ENCODE measurements at places on chromosomes 6 and 20.

- peak; percentile 21 for DNase-seq
Measured at GRCh38 chr6:7219310-7219709, 93.7 kb downstream of the SSR1 start.

DNA sequence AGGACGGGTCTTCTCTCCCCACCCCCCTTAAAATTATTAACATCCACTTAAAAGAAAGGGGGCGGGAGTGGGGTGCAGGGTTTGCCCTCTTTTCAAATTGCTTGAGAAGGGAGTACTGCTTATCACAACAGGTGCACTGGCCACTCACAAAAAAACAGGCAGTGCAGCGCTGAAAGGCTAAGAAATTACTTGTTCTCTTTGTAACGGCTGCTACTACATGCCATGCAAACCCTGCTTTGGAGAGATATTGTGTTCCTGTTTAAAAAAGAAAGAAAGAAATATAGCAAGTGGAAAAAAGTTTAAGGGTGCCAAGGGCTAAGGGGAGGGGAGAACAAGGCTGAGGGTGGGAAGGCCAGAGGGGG, 312.7 kb upstream of the JARID2 start:
- DNase-seq: no peak

- DNase-seq: peak; percentile 74
Measured at GRCh38 chr6:144415835-144416237, 130.7 kb downstream of the UTRN start.

- DNase-seq: no peak
Measured at GRCh38 chr6:64803470-64804166, 903.4 kb downstream of the EYS start.

- DNase-seq: no peak
Measured at GRCh38 chr6:132714160-132714559, 305 bp upstream of the VNN1 start.

- no peak for DNase-seq
Measured at GRCh38 chr20:22455259-22455658, 129.1 kb downstream of the FOXA2 start.

DNA sequence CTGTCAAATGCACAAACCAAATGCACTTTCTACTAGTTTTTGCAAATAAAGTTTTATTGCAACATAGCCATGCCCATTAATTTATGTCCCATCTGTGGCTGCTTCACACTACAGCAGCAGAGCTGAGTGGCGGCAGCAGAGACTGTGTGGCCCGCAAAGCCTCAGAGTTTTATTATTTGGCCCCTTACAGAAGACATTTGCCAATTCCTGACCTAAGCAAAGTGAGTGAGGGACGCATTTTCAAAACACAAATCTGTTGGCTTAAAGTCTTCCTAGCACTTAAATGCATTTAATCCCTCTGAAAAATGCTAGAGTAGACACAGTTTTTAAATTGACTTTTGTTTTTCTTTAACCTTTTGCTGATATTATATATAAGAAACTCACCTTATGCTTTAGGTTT, 126.4 kb downstream of the PHACTR3 start:
- DNase-seq: no peak

DNA sequence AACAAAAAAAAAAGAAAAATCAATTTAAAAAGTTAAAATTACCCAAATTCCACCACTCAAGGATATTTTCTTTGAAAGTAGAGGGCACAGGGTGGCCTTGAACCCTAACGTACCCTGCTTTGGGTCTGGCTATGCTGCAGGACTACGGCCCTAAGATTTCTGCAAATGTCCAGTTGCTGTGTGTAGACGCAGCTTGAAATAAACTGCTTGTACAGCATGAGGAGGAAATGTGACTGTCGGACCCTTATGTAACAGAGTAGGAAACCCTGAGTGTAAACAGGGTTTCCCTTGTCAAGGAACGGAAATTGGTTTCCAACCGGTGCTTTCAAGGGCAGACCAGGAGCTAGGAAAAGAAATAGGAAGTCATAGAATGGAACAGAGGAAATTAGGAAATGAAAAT, 60.7 kb upstream of the SHLD1 start:
- no peak for DNase-seq

DNA sequence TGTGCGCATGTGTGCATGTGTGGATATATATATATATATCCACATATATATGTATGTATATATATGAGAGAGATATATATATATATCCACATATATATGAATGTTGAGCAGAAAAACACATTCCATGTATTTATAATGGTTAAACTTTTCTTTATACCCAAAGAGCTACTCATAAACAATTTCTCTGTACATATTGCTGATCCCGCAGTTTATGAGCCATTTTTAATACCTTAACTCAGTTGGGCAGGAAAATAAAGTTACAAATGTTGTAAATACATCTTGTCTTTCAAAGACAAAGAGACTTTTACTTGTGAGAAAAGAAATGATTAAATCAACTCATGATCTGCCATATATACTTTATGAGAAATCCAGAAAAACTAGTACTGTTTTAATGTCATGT, 18.1 kb upstream of the EPHA7 start:
- DNase-seq: no peak

- DNase-seq: no peak
Measured at GRCh38 chr6:35402136-35402855, 49.8 kb upstream of the FANCE start.

- peak; percentile 41 for DNase-seq
Measured at GRCh38 chr6:42138630-42139619, 3.5 kb downstream of the C6orf132 start.

GRCh38 chr6:144223686-144224085, 61.4 kb upstream of the UTRN start:
- no peak for DNase-seq

DNA sequence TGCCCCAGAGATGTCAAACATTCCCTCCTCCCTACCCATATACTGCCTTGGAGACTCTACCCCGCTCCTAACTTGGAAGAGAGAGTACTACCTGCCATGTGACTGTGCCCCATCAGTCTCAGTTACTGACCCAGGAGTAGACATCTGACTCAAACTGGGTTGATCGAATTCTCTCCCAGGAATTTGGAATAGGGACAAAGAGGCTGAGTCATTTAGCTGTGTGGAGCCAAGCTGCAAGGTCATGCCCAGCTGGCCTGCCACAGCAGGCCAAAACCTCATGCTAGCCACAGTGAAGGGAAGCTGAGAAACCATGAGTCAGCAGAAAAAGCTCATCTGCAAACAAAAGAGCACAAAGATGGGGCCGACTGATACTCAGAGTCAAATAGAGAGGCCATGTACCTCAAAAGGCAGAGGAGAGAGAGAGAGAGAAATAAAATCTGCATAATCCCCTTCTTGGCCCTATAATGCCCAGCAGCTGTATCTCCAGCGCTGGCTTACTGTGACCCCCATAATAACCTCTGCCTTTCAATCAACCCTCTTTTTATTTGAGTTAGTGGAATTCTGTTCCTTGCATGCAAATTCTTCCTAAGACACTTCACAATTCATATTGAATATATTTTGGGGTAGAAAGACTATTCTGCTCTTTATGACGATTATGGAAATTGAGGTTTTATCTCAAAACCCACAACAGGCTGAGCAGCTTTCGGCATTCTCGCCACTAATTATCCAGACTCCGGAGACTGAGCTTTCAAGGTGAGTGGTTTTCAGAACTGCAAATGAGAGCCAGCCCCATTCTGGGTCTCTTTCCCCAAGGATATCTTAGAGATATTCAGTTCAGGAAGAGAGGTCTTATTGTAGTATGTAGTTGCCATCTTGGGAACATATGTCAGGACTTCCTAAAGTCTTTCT, 21.4 kb upstream of the AKIRIN2 start:
- peak; percentile 91 for DNase-seq

DNA sequence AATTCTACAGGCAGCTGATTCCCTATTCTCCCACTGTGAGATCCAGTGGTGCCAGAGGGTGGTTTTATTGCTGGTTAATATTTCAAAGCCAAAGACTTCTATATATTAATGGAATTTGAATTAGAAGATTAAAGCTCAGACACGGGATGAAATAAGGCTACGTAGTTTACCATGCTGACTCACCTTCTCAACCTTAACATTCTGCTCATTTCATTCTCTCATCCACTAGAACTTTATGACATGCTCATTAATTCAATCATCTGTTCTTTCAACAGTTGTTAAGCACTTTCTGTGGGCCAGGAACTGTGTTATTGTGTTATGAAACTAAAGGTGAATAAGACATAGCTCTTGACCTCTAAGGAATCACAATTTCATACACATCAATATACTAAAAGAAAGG, 456.9 kb upstream of the MAP3K7 start:
- DNase-seq: no peak

DNA sequence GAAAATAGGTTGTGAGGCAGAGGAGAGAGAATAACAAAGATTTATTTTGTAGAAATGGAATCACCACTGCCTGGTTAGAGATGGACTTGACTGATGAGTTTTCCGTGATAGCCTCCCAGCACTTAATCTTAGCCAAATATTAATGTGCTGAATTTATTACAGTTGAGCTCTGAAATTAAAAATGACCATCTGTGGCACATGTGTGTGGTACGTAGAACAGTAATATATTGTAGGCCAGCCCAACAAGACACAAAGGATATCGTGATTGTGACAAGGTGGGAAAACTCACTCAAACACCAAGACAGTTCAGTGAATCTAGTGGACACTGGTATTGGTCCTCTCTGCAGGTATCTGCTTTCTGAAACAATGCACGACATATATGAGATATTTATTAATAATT, 119.4 kb downstream of the HAO1 start:
- no peak for DNase-seq
